Activated T-cell treated with anti-CD3 and anti-CD28 coated beads, Interleukin-2, amount 50 U/mL, for 24 hours (primary cell): ENCODE measurements at places on chromosomes 6 and 20.

- no peak for DNase-seq
Measured at GRCh38 chr20:20003031-20003954, 13.9 kb upstream of the NAA20 start.

GRCh38 chr6:156379392-156380289 is 397.5 kb upstream of the ARID1B start:
- DNase-seq: no peak

DNA sequence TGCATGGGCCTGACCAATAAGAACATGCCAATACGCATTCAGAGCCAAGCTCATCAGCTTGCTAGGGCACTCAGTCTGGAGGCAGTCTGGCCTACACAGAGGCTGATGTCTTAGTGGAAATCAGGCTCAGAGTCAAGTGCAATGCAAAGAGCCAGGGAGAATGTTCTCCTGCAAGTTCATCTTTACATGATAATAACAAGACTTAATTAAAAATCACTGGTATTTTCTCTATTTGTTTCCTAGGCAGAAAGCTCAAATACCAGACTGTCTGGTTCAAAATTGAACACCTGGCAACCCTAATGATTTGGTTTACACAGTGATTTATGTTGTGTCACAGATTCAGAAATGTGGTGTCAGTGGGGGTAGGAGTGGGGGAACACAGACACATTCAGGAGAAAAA is 689.3 kb upstream of the FLRT3 start:
- DNase-seq: no peak

DNA sequence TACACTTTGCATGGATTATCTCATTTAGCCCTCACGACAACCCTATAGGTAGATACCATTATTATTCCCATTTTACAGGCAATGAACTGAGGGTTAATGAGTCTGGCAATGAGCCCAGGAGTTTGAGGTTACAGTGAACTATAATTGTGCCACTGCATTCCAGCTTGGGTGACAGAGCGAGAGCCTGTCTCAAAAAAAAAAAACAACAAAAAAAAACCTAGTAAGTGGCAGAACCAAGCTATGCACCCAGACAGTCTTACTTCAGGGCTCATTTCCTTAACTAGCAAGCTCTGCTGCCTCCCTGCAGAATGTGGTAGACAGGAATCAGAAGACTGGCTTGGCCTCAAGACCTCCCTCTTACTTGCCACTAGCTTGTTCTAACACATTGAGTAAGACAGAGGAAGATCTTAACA is 71.9 kb upstream of the RREB1 start:
- DNase-seq: no peak

DNA sequence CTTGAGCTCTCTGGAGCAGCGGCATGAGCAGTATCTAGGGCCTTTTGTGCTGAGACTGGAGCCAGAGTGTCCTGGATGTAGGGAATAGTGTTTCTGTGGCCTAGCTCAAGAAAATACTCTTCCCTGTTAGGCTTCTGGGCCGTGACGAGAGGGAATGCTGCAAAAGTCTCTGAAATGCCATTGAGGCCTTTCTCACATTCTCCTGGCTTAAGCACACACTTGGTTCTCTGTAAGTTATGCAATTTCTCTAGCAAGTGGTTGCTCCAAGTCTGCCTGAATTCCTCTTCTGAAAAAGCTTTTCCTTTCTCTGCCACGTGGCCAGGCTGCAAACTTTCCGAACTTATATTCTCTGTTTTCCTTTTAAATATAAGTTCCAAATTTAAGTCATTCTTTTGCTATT is 744.4 kb downstream of the GRIK2 start:
- no peak for DNase-seq

DNA sequence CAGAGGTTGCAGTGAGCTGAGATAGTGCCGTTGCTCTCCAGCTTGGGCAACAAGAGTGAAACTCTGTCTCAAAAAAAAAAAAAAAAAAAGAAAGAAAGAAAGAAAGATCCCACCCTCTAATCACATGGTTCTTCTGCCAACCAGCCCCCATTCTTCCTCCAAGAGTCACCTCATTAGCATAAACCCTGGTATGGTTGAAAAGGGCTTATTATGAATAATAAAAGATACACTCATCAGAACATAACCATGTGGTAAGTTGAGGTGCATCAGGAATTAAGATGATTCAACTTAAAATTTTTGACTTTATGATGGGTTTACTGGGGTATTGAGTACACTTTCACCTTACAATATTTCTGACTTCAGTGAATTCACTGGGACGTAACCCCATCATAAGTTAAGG is 793 bp upstream of the TRIM40 start:
- no peak for DNase-seq

GRCh38 chr6:135423649-135424128 is 73.9 kb downstream of the AHI1 start:
- no peak for DNase-seq

- DNase-seq: no peak
Measured at GRCh38 chr6:159646733-159647132, 46.3 kb downstream of the SOD2 start.

- DNase-seq: no peak
Measured at GRCh38 chr6:70241991-70242420, 60.9 kb downstream of the COL9A1 start.

DNA sequence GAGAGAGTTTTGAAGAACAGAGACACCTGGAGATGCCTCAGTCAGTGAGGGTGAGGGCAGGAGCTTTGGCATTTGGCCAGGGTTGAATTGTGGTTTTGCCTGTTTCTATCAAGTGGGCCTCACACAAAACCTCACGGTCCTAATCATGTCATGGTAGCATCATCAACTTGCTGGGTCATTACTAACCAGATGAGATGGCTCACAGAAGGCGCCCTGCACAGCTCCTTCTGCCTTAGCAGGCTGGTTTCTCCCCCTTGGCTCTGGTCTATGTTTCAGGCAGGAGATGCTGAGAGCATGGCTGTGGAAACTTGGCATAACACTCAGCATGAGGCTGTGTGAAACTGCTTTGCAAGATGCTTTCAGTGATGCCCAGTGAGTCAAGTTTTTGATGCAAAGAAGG is 99.3 kb downstream of the LRRC1 start:
- peak; percentile 46 for DNase-seq

- no peak for DNase-seq
Measured at GRCh38 chr6:37324131-37325033, 29.4 kb upstream of the RNF8 start.

GRCh38 chr6:20200761-20201630 is 11.3 kb downstream of the MBOAT1 start:
- DNase-seq: no peak

DNA sequence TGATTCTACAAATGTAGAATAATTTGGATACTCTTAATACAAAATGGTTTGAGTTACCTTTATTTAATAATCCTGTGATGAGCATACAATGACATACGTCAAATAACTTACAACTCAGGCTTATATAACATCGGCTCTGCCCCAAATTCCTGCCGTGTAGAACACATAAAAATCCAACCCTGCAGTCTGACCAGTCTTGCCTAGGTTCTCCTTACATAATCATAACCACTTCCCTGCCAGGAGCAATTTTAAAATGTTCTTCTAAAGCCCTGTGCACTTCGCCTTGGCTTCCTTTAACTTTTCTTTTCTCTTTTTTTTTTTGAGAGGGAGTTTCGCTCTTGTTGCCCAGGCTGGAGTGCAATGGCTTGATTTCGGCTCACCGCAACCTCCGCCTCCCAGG is 16.2 kb upstream of the IER3 start:
- DNase-seq: no peak

- DNase-seq: peak; percentile 24
Measured at GRCh38 chr20:58701431-58702160, 9.0 kb downstream of the NPEPL1 start.

DNA sequence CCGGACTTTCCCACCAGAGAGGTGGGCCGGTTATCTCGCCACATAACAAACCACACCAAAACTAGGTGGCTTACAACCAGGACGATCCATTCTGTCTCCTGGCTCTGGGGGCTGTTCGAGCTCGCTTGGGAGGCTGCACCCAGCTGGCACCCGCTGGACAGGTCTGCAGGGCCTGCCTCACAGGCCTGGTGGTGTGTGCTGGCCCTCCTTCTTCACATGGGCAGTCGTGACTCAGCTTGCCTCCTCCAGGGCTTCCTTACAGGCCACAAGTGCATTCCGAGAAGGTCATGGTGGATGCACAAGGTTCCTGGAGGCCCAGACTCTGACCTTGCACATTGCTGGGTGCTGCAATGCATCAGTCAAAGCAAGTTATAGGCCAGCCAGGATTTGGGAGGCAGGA is 34.2 kb downstream of the FOXF2 start:
- no peak for DNase-seq

DNA sequence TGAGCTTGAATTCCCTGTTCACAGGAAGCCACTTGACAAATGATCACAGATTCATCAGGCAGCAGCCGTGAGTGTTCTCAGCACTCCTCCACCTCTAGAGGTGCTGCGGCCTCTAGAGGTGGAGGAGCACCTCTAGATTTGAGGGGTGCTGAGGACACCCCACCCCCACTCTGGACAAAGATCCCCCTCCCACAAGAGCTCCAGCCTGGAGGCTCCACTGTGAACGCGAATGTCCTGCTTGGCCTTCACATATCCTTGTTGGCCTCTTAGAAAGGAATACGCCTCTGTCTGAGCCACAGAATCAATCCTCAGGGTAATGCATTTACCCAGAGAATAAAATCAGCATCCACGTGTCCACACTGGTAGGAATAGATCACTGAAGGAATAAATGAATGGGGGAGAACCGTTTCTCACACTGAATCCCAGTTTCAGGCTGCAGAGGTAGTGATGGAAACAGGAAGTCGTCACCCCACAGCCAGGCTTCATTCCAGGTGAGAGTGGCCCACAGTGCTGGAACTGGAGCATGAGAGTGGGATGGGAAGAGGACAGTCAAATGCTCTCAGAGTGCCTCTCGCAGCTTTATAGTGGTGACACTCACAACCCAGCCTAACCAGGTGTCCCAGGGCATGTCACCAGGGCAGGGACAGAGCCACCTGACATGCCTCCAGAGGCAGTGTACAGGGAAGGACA is 16.6 kb downstream of the NPEPL1 start:
- peak; percentile 21 for DNase-seq

GRCh38 chr20:11217326-11218172 is 543.8 kb upstream of the JAG1 start:
- DNase-seq: no peak

- no peak for DNase-seq
Measured at GRCh38 chr6:71498638-71499037, 210.0 kb downstream of the OGFRL1 start.

GRCh38 chr6:12450467-12450866 is 160.3 kb downstream of the EDN1 start:
- DNase-seq: no peak

GRCh38 chr6:15682965-15683822 is 20.4 kb upstream of the DTNBP1 start:
- DNase-seq: no peak

DNA sequence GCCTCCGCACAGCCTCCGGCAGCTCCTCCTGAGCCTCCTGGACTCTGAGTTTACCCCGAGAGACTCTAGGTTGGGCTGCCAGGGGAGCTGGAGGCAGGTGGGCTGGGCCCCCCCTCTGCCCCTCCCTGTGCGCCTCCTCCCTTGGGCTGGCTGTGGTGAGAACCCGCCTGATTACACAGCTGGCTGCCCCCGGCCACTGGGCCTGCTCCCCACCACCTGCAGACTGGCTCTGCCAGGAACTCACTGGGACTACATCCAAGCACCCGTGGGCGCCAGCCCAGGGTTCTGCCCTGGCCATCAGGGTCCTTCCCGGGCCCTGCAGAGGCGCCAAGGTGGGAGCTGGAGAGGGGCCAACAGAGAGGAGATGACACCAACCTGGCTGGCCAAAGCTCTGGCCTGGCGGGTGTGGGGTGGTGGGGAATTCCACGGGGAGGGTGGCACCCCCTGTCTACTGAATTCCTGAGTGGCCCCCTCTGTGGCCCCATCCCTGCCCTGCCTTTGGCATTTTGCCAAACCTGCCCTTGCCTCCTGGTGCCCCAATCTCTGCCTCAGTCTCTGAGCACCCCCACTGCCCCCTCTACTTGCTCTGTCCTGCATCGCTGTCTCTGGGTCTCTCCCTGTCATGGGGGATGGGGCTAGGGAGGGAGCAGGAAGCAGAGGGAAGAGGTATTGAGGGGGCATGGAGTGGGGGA is 21.9 kb upstream of the CDH22 start:
- DNase-seq: no peak

DNA sequence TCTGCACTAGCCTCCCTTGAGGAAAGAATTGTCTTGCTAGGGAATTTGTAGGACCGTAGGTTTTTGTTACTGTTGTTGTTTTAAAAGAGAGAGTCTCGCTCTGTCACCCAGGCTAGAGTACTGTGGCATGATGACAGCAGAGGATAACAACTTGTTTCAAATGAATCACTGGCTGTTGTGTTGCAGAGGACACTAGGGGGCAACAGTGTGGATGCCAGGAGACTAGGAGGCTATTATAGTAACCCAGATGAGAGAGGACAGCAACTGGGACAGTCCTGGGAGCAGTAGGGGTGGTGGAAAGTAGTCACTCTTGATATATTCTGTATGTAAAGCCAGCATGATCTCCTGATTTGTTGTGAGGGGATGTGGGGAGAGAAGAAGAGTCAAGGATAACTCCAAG is 41.8 kb upstream of the LAMA4 start:
- no peak for DNase-seq

- DNase-seq: no peak
Measured at GRCh38 chr20:2285613-2286012, 10.2 kb upstream of the TGM3 start.

- no peak for DNase-seq
Measured at GRCh38 chr20:13678944-13679343, 40.2 kb upstream of the TASP1 start.

GRCh38 chr6:4554645-4555044 is 221.6 kb upstream of the CDYL start:
- DNase-seq: no peak

DNA sequence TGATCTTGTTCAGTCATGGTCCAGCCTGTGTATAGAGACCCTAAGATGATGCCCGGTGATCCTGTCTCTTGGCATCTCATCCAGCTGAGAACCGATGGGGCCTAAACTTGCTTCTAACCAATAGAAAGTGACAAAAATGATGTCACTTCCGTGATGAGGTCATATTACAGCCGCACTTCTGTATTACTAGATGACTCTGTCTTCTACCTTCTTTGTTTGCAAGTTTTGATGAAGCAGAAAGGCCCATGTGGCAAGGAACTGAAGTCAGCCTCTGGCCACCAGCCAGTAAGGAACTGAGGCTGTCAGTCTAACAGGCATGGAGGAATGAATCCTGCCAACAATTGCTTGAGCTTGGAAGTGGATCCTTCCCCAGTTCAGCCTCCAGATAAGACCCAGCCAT is 32.8 kb upstream of the HLA-C start:
- DNase-seq: no peak

DNA sequence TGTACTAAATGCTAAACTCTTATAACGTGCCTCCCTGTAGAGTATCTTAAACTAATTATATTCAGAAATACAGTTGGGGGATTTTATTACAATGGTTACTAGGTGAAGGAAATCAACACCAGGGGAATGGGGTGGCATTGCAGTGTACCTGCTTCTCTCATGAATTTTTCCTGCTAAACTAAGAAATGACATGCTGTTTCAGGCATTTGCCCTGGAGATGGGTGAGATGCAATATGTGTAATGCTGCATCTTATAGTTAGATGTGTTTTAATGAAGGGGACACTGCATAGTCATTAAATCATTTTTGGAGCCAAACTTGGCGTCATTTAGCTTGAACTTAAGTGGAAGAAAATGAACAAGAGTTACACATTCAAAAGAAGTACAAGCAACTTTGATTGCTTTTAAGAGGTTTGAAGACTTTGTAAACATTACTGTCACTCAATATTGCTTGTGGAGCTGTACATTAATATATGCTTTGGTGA is 4.3 kb downstream of the EYA4 start:
- no peak for DNase-seq

GRCh38 chr20:20827992-20828597 is 115.7 kb upstream of the RALGAPA2 start:
- no peak for DNase-seq
